ENCODE measurements at places on chromosomes 1 and 21. TPM values are rescaled to one million over a fixed set of nuclear protein-coding genes. Genes with fewer than 3 reads are reported as not detected.

GRCh38 chr1:178379807-178380206, 117.0 kb downstream of the CLEC20A start:
- DNase-seq = peak; percentile 91

DNA sequence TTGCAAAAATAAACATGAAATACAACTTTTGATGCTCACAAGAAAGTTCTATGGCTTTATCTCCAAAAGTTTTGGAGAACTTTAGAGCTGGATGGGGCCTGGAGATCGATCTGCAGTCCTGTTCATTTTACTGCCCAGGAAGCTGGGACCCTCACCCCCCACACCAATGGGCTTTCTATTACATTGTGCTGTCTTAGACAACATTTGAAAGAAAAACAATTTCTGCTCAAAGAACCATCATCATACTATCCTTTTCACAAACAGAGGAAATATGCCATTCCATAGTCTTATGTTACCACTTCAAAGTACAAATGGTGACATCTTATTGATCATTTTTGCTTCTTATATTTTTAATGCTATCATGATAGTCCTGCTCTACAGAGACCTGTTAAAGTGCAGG, 2.0 kb upstream of the HNRNPU start:
- DNase-seq = no peak

GRCh38 chr1:38173157-38173831, 126.7 kb upstream of the POU3F1 start:
- no peak for DNase-seq

GRCh38 chr21:14991957-14992356, 72.8 kb downstream of the NRIP1 start:
- DNase-seq = no peak

- DNase-seq = peak; percentile 95
Measured at GRCh38 chr1:37394574-37395464, 79.6 kb upstream of the ZC3H12A start.

GRCh38 chr1:183635099-183635605, 431 bp downstream of the ARPC5 start:
- DNase-seq = no peak

DNA sequence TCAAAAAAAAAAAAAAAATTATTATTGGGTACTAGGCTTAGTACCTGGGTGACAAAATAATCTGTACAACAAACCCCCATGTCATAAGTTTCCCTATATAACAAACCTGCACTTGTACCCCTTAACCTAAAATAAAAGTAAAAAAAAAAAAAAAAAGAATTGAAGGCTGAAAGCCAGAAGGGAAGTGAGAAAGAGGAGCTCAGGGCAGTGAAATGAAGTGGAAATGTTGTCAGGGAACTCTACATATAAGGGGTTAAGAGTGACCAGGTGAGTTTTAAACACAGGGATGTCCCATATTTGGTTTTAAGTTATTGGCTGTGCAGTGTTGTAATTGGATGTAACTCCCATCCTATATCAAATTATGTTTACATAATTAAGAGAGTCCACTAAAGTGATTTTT, 85.7 kb upstream of the ABCD3 start:
- DNase-seq = no peak

Gene ZSCAN20
- total RNA-seq = 4.8 TPM

Gene ARHGEF11
- total RNA-seq = 54.2 TPM
